ENCODE measurements at places on chromosomes 1 and 21.

- DNase-seq: no peak
These were observed 23.4 kb upstream of the EVA1B start for GRCh38 chr1:36346741-36347370.

DNA sequence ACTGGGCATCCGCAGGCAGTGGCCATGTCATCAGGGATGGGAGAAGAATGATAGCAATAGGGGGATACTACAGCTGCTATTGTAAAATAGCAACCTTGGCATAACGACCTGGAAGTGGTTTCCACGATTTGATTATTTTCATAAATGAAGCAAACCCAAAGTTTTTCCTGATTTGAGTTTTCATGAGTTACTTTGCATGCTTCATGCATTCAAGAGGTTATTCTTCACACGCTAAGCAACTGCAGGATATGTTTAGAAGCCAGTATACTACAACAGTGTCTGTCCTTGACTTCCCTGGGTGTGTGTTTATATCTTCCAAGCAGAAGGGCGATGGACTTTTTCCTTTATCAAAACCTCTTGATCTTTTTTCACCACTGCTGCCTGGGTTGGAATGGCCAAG, 281.1 kb upstream of the DUSP10 start:
- DNase-seq: no peak

DNA sequence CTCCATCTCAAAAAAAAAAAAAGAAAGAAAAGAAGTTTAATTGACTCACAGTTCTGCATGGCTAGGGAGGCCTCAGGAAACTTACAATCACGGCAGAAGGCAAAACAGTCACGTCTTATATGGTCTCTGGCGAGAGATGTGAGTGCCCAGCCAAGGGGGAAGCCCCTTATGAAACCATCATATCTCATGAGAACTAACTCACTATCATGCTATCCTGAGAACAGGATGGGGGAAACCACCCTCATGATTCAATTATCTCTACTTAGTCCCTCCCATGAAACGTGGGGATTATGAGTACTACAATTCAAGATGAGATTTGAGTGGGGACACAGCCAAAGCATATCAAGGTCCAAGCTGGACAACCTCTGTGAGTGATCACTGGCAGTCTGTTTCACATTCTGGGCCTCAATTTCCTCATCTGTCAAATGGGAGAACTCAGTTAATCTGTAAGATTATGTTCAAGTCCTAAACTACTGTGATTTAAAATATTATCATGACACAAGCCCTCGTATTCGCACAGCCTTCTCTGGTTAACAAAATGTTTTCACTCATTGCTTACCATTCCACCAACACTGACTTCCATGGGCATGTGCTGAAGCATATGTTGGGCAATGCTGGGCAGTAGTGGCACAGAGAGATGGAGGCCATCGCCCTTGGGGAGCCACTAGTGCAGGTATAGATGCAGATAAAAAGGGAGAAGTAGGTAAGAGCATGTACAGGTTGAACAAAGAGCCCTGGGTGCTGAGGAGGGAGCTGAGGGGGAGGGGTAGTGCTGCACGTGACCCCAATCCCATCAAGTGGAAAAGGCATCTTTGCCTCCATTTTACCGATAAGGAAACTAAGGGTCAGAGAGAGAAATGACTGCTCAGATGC, 46.2 kb upstream of the SLC2A1 start:
- no peak for DNase-seq

DNA sequence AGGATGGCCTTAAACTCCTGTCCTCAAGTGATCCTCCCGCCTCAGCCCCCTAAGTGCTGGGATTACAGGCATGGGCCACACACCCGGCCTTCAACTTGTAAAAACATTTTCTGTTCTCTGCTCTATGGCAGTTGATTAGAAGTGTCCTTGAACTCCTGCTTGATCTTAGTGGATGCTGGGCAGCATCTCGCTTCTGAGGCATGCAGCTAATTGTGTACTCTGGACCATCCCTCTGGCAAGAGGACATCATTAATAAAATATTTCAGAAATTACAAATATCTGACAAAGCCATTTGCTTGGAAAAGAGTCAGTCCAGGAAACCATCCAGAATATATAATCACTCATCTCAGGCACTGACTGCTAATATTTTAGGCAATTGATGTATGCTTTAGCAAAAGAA, 8.1 kb downstream of the NGF start:
- no peak for DNase-seq

- no peak for DNase-seq
These were observed 625.4 kb downstream of the PTPRC start for GRCh38 chr1:199264283-199264682.

GRCh38 chr1:244436336-244437085, 15.2 kb downstream of the ADSS2 start:
- no peak for DNase-seq

- no peak for DNase-seq
These were observed 51.0 kb upstream of the ASPM start for GRCh38 chr1:197197430-197197997.

- DNase-seq: no peak
These were observed 55.4 kb downstream of the EPRS1 start for GRCh38 chr1:219990782-219991510.

DNA sequence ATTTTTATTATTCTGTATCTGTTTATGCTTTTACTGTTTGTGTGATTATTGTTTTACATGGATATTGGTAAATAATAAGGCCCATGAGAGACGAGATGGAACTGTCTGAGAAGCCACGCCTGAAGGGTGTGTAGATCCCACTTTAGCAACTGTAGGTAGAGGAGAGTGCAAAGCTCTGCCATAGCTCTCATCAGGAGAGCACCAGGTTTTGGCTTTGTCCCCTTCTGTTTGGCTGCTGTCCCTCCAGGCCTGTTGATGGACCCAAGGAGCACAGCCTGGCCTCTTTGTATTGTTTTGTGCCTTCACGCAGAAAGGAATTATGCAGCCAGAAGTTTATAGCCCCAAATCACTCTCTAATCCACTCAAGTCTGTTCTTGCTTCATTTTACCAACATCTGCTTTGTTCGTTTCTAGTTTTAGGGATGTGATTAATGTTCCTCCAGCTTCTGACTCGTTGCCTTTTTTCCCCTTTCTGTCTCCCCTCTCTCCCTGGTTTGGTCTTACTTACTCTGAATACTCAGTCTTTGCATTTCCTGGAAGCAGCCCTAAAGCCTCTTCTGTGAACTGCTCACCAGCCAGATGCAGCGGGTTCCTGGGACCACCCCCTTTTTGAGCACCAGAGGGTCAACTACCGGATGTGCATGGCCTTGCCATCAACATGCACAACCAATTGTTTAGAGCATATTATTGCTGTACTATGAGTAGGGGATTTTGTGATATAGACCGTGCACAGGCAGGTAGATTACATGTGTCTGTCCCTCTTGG, 127.3 kb downstream of the HHAT start:
- DNase-seq: no peak

DNA sequence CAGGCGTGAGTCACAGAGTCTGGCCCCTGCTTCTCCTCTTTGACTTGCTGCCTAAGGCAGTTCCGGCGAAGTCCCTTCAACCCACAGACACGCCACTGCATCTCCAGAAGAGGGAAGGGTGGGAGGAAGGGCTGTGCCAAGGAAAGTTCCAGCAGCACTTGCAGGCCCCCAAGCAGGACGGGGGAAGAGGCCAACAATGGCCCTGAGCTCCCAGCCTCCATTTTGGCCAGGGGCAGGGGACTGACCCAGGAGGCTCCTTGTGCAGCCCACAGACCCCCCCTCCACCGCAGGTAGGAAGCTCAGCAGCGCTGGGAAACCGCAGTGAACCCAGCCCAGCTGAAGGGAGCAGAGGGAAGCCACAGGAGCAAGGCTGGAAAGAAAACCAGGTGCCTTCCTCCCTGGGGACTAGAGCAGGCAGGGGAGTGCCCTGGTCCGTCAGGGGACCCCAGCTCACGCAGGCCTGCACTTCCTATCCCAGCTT, 35.4 kb downstream of the ACOT7 start:
- no peak for DNase-seq

- DNase-seq: no peak
These were observed 993.8 kb upstream of the NCAM2 start for GRCh38 chr21:20004367-20004766.
